ENCODE measurements at places on chromosomes 2 and 18.

GRCh38 chr2:241959751-241960269, 90.3 kb downstream of the RTP5 start:
- no peak for DNase-seq

DNA sequence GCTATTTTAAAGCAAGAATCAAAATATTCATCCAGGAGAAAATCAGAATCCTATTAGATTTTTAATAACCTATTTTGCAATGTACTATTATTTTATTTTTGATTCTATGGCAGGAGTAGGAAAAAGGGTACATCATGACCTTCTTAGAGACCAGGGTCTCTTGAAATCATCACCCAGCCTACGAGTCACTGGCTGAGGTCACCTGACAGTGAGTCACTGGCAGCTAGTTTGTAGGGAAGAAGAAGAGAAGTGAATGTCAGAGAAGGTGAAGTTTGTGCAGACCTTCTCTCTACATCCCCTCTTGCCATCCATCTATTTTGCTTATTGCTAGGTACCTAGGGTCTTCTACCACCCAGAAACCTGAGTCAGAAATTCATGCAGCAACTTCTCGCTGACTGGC, 144.2 kb downstream of the ALK start:
- DNase-seq = no peak

DNA sequence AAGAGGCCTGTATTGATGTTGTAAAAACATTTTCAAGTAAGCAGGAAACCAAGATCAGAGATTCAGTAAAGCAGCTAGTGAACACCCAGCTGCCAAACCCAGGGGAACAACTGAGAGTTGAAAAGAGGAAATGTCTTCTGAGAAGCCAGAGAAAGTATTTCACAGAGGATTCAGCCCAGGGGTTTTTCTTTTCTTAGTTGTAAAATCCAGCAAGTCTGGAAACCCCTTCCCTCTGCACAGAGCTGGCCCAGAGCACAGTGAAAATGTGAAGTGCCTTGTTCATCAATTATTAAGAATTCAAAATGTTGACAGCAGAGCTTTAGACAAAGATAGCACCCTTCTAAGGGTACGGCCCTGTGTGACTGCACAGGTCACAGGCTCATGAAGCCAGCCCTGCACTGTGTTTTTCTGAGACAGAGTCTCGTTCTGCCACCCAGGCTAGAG, 28.4 kb downstream of the AFF3 start:
- DNase-seq = peak; percentile 19

- DNase-seq = no peak
Observed at GRCh38 chr2:3041246-3041645, 336.4 kb downstream of the EIPR1 start.

DNA sequence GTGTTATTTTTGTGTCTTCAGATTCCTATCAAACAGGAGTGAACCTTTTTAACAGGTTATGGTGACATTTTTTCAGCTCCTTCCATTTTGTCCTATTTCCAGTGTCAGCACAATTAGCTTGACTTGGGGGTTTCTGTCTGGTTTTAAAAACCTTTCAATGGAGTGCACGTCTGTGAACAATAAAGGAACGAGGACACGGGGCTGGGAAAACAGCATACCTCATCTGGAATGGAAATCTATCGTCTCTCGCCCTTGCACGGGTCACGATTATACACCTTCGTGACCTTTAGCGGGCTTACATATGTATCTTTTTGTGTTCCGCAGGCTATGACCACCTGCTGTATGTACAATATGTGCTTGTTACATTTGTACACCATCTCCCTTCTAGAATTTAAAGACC, 2.3 kb upstream of the ZNF532 start:
- no peak for DNase-seq

DNA sequence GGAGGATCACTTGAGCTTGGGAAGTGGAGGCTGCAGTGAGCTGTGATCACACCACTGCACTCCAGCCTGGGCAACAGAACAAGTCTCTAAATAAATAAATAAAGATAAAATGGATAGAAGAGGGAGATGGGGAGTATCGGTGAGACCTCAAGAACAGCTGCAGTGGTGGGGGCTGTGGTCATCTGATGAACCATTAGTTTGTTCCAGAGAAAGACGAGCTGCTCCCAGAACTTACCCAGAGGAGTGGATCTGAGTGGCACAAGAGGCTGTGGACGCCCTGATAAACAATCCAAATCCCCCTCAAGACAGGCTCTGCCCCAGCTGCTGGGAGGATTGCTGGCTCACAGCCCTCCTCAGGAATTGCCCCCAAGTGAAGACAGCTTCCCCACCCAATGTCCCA, 26.7 kb downstream of the TMEM127 start:
- DNase-seq = no peak

GRCh38 chr18:6728331-6728730, 1.2 kb upstream of the ARHGAP28 start:
- no peak for DNase-seq

GRCh38 chr2:64641599-64641998, 12.1 kb downstream of the SERTAD2 start:
- DNase-seq = no peak

- DNase-seq = no peak
Observed at GRCh38 chr18:77557046-77557587, 307.5 kb downstream of the GALR1 start.

DNA sequence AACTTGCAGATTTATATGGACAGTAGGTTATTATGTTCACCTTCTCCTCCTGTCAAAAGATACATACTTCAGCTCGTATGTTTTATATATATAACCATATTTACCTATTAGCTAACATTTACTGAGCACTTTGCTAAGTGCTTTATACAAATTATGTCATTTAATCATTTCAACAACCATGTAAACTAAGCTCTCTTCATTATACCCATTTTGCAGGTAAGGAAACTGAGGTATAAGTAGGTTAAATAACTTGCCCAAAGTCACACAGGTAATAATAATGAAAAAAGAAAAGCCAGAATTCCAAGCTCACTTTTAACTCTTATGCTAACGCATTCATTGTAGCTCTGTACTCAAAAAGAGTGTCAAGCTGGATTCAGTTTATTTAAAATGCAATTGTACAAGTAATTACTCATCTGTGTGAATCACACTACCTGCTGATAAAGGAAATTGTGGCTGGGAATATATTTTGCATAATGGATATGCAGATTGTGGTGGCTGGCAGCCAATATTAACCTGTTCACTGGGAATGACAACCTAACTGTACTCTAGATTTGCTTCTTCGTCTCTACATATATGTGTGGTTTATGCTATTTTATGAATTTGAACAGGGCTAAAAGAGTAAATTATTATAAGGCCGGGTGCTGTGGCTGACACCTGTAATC, 20.6 kb downstream of the SLC16A14 start:
- DNase-seq = no peak

GRCh38 chr2:238523158-238524110, 96.7 kb downstream of the ASB1 start:
- no peak for DNase-seq

DNA sequence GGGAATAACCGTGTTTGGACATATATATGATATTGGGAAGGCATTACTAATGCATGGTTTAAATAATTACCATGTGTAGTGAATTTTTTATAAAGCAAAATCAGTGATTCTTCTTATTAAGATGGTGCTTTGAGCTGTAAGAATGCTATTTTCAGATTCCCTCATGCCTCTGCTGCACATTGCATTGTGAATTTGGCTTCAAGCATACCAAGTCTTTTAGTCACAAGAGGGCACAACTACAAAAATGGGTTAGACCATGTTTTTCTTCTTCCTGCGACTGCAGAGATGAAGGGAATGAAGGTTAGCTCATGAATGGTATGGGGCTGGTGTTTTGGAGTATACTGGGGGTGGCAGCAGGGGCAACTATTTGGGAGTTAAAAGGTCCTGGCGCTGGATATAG, 320.1 kb downstream of the SLC4A3 start:
- no peak for DNase-seq

- DNase-seq = no peak
Observed at GRCh38 chr2:3021720-3022119, 355.9 kb downstream of the EIPR1 start.

DNA sequence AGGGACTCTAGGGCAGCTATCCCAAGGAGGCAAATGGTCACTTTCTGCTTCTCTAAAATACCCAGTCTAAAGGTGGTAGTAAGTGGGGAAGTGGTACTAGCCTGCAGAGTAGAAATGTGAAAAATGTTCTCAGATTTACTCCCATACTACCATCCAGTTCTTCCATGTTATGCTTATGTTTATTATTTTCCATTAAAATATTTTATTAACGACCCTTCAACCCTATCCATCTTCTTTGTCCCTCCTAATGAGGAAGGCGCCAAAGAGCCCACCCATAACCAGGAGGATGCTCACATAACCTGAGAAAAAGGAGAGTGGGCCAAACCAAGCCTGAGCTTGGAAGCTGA, 153.5 kb downstream of the ANTXR1 start:
- no peak for DNase-seq

GRCh38 chr2:99975386-99975785, 167.0 kb downstream of the AFF3 start:
- DNase-seq = no peak

DNA sequence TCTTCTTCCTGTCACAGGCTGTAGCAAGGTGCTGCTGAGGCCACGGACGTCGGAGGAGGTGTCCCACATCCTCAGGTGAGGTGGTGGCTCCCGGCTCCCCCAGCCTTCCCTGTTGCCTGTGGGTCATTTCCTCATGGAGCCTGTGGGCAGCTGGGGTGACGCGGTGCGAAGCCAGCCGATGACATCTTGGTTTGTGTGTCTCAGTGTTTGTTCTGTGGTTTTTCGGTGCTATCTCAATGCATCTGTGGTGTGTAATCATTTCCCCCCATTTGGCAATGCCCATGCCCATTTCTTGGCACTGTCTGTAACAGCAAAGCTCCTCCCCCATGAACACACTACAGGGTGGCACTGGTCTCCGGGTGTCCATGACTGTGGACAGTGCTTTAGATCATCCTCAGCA, 6.6 kb downstream of the D2HGDH start:
- DNase-seq = peak; percentile 42

- no peak for DNase-seq
Observed at GRCh38 chr2:11032396-11032795, 120.7 kb downstream of the KCNF1 start.

GRCh38 chr2:25237764-25238163, 69.4 kb upstream of the POMC start:
- no peak for DNase-seq

DNA sequence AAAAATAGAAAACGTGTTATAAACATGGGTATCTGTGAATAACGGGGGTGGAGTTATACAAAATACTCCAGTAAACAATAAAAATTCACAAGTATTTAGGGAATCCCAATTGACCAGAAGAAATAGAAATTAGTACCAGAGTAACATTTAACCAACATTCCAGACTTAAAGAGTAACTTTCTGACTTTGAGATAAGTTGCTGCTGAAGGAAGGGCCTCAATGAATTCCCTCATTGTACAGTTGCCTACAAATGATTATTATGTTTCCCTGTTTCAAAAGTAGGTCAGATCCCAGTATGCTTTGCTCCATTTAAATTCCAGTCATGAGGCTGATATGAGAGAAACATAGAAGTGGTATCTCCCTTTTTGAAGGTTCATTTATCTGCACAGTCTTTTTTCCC, 88.3 kb upstream of the KCNH7 start:
- no peak for DNase-seq

DNA sequence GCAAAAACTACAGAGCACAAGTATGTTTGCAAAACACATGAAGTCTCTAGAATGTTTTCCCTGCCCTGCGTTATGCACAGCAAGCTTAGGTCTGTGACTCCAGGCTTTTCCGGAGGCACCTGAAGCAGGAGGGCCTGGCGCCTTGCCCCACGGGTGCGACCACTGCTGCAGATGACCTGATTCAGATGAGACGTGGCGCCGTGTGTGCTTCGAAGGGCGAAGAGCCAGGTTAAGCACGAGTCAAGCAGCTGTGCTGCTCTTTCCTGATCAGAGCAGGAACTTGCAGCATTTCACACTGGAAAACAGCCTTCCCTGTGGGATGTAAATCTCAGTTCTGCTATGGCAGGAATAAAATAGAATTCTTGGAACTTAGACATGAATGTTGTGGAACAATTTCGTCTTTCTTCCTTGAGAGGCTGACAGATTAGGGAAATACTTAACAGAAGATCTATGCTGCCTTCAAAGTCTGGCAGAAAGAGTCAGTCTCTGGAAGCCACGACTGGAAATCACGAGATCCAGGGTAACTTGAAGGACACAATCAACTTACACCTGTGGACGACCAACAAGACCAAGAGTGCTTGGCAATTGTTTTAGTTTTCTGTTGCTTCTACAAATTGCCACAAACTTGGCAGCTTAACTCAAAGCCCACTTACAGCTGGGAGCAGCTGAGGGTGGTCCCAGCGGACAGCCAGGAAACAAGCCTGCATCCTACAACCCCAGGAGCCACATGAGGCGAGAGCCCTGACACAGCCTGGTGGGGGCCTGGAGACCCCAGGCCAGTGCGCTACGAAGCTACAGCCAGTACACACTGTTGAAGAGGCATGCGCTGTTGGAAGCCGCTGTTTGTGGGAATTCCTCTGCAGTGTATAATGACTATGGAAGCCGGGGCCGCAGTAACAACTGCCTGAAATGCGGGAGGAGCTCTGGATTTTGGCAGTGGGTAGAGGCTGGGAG, 42.9 kb downstream of the EIPR1 start:
- DNase-seq = no peak

GRCh38 chr2:85579266-85579935, 2.0 kb downstream of the VAMP8 start:
- DNase-seq = no peak

DNA sequence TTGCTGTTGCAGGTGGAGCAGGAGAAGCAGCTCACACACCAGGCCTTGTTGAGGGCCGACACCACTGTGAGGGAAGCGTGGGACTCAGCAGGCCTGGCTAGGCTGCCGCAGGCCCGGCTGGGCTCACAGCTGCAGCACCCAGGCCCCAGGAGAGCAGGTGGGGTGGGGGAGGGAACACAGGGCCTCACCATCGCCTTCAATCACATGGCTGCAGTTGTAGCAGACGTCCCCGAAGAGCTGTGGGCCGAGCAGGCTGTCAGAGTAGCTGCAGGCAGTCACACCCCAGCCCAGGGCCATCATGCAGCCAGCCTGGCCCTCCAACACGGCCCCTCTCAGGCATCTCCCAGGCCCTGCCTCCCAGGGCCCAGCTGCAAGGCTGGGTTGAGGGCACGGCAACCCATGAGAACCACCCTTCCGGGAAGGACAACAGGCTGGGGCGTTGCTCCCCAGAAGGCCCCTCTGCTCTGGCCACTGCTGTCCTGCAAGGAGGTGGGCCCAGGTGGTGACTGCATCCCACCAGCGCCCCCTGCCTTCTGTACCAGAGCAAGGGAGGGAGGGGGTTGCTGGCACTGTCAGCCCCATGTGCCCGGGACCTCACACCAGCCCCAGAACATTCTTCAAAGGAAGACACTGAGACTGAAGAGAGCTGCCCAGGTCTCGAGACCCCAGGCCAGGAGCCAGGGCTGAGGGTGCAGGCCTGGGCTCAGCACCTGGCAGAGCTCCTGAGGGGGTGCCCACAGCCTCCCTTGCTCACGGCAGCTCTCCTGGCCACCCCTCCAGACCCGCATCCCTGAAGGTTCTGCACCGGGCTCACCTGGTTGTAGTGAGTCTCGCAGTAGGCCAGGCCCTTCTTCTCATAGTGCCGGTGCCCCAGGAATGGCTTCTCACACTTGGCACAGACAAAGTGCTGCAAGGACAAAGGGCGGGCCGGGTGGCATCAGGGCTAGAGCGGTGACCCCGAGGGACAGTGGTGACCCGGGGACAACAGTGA, 5.6 kb upstream of the GPR17 start:
- DNase-seq = peak; percentile 61

GRCh38 chr2:37622450-37623100, 48.9 kb downstream of the CDC42EP3 start:
- no peak for DNase-seq

- DNase-seq = no peak
Observed at GRCh38 chr18:77103991-77104531, 28.5 kb downstream of the MBP start.

GRCh38 chr2:85801871-85802270, 48.1 kb downstream of the ATOH8 start:
- DNase-seq = no peak

Data from CD4-positive, alpha-beta T cell treated with Interleukin-17A for 4 hours (primary cell).